HuH-7 (cell line): ENCODE measurements at places on chromosomes 7 and 10.

GRCh38 chr10:122853665-122854313, 8.1 kb upstream of the CUZD1 start:
- DNase-seq, result no peak

GRCh38 chr10:33087922-33088321, 129.9 kb upstream of the ITGB1 start:
- no peak for DNase-seq

GRCh38 chr7:12647364-12648219, 39.8 kb upstream of the ARL4A start:
- no peak for DNase-seq

DNA sequence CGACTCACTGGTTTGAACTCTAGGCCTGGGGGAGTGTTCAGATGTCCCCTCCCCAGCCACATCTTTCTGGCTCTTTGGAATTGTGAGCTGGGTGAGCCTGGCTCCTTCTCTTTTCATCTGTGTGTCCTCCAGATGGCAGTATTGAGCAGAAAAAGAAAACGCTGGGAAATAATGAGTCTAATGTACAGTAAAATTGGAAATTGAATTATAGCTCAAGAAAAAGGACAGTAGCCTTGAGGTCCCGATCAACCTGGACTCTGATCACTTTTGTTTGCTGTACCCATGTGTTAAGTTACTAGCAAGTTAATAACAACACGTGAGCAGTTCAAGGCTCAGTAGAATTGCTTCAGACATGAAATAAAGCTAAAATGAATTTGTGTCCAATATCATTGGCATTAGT, 77.9 kb downstream of the SNX10 start:
- DNase-seq, result peak; percentile 70

DNA sequence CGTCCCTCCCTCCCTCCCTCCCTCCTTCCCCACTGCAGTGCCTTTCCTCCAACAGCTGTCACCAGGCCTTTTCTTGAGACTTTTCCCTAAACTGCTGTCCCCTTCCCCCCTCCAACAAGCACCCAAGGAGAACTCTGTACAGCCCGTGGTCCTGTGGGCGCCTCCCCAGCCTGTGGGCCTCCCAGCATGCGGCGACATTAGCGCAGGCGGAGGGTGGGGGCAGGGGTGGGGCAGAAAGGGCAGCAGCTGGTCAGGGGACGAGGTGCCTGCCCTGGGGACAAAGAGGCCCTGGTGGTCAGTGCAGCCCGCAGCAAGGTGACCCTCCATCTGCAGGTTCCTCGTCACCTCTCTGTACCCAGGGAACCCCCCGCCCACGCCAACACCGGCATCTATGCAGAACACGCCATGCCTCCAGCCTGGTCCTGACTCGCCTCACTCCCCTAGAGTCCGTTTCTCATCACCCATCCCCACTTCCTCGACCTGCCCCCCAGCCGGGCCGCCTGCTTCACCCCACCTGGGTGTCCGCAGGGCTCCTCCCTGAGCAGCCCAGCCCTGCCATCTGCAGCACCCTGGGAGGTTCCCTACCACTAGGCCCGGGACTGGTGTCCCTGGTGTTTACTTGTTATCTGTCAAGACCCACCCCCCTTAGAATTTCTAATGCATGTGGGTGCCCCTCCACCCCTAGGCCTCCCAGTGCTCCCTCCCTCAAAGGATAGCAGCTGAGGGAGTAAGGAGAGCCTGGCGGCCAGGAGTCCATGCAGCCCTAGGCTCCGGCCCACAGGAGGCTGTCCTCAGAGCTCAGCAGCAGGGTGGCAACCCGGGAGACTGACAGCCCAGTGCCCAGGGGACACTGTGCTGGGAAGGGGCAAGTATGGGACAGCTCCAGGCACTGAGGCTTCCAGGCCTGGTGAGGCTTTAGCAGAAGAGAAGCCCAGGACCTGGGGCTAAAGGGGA, 147.8 kb downstream of the ARHGAP22 start:
- DNase-seq, result no peak

- DNase-seq, result no peak
These were observed 29.5 kb downstream of the CLDN12 start for GRCh38 chr7:90432752-90433151.

DNA sequence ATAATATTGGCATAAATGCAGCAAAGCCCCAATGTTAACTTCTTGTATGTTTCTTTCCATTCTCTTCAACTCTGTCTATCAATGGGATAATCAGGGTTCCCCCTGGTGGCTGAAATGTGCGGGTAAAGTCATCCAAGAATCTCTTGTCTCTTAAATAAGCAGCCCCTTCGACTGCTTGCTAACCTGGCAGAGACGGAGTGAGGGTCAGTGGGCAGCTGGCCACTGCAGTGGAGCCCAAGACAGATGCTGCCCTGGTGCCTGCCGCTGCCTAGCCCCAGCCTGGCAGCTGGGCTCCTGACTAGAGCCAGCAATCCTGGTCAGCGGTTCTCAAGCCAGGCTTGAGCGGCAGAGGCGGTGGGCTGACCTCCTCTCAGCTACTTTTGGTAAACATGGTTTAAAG, 248.9 kb downstream of the COBL start:
- peak; percentile 67 for DNase-seq
